ENCODE measurements at places on chromosomes 2 and 18. TPM values are rescaled to one million over a fixed set of nuclear protein-coding genes. Genes with fewer than 3 reads are reported as not detected.

- no peak for DNase-seq
These were observed 155.5 kb downstream of the TCF4 start for GRCh38 chr18:55432307-55433040.

DNA sequence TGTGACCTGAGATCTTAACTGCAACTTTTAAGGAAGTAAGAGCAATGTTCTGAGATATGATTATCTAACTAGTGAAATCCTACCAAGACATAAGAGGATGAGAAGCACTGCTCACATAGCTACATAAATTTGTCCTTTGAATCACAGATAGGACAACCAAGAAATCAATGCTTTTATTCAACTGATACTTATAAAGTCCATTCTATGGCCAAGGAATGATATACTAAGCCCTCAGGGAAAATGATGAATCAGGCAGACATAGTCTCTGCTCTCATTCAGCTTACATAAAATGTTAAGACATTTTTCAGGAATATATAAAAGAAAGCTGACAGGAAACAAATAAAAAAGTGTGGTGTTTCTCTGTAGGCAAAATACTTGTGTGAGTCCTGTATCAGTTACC lies 39.1 kb downstream of the PGAP1 start:
- no peak for DNase-seq

GRCh38 chr2:47225061-47225783 lies 70.1 kb upstream of the STPG4 start:
- DNase-seq, result no peak

- DNase-seq, result no peak
These were observed 448.1 kb upstream of the SMIM21 start for GRCh38 chr18:75875559-75875958.

- DNase-seq, result no peak
These were observed 8.4 kb downstream of the GTF2A1L start for GRCh38 chr2:48626047-48626446.

DNA sequence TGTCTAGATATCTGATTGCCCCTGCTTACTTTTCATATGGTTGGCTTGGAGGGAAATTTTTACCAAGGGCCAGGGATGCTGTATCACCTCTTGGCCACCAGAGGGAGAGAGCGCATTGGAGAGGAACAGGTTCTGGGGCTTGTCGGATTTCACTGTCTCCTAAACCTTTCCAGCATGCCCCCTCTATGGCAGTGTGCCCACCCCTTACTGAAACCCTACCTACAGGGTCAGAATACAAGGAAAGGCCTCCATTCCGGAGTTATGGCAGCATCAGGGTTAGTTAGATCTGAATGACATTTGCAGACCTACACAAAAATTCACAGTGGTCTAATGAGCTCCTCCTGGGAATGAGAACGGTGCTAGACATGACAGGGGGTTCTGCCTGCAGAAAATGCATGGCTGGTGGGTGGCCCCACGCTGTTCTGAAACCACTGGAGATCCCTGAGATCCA lies 5.8 kb downstream of the SLC14A2 start:
- DNase-seq, result no peak

- no peak for DNase-seq
These were observed 51.3 kb downstream of the ANKMY1 start for GRCh38 chr2:240506406-240507059.

DNA sequence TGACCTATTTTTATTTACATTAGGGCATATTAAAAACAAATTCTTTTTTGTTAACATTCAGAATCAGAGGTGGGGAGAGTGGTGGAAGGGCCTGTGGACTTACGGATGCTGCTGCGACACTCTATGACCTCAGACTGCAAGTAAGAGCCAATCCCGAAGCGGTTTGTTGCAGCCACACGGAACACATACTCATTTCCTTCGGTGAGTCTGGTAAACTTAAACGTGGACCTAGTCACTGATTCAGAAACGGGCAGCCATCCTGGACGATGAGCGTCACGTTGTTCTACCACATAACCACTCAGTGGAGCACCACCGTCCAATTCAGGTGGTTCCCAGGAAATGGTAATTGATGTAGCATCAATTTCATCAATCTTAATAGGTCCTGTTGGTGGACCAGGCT lies 61.9 kb downstream of the PLEKHA3 start:
- no peak for DNase-seq

DNA sequence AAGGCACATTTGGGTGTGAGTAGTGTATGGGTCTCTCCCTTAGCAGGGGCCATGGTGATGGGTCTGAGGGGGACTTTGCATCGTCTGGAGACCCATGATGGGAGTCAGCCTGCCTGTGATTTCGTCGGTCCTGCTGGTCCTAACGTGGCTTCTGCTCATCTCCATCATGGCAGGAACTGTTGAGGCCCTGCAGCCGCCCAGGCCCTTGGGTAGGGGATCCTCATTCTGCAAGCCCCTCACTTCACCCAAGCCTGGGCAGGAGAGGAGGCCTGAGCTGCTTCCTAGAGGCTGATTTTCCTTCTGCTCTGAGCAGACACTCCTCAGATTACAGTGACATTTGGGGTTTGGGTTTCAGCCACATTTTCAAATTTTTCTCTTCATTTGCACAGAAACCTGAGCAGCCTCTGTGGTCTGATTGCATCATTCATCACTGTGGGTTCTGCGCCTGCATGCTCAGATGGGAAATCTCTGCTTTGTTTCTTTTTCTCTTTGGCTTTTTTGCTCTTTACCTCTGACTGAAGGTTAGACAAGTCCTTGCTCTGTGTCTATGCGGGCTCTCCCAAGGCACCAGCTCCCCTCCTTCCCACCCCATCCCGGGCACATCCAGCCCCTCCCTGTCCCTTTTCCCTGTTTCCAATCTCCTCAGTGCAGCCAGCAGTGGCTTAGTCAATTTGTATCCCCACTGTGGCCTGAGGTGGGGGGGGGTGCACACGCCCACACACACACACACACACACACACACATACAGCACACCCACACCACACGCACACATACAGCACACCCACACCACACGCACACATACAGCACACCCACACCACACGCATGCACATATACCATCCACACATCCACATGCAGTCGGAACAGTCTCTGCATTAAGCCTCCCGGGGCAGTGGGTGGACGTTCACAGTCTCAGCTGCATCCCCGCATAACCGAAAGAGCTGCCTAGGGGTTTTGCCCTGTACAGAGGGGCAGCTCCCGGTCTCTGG lies 305.4 kb upstream of the HS6ST1 start:
- DNase-seq, result peak; percentile 41

GRCh38 chr2:165295643-165296042 lies 56.4 kb downstream of the SCN2A start:
- no peak for DNase-seq

DNA sequence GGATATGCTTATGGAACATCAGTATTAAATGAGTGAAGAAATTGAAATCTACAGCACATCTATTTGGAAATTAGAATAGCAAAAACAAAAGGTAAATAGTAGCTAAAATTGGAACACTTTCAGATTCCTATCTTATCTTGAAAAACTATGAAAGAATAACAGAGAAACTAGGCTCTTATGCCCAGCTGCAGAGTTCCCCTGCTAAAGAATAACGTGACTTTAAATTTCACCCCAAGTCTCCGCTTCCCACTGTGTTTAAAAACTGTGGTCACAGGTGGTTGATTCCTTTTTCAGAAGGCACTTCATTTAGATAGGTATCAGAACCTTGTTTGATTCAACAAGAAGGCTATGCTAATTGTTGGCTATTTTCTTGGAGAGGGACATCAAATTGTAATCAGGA lies 30.1 kb downstream of the ARHGAP28 start:
- DNase-seq, result no peak

ANKRD53 gene
- 1.6 TPM for polyA plus RNA-seq

LDLRAD4 gene
- polyA plus RNA-seq, result 9.3 TPM
